ENCODE measurements at places on chromosomes 13 and 19.
A peak's percentile ranks its signal among the peaks of the same experiment; 100 is the strongest.

GRCh38 chr13:32042551-32042950, 11.0 kb downstream of the FRY start:
- DNase-seq, result no peak

GRCh38 chr19:3041761-3042620, 12.9 kb upstream of the TLE2 start:
- no peak for DNase-seq

DNA sequence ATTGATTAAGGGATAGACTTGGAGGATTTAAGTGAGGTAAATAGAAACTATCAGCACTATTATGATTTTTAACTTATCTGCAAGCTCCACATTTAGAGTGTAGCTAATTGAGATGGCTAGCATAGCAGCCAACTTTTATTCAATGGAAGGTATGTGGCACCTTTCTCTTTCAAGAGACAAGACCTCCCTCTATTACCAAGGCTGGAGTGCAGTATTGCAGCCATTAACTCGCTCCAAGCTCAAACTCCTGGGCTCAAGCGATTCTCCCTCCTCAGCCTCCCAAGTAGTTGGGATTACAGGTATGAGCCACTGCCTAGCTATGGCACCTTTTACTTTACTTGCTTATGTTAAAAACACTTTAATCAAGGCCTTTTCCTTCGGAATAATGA, 8.2 kb downstream of the TPT1 start:
- no peak for DNase-seq

DNA sequence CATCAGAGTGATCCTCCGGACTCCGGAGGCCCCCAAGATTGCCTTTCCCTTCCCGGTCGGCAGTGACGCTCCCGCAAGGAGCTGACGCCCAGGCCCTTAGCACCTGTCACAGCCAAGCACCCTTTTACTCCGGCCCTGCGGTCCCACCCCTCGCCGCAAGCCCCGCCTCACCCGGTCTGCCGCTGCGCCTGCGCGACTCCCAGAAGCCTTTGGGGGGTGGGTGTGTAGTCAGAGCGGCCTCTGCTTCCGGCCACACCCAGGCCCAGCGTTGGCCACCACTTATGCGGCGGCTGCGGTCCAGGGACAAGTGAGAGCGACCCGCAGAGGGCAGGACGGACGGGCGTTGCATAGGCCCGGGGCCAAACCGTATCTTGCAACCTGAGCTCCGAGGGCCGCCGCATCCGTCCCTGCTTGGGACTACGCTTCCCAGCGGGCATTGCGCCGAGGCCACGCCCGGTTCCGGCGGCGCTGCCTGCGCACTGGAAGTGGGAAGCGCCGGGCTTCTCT, 441 bp upstream of the ZFP28 start:
- DNase-seq, result peak; percentile 88

GRCh38 chr19:2747349-2747748, 7.5 kb upstream of the SLC39A3 start:
- no peak for DNase-seq

DNA sequence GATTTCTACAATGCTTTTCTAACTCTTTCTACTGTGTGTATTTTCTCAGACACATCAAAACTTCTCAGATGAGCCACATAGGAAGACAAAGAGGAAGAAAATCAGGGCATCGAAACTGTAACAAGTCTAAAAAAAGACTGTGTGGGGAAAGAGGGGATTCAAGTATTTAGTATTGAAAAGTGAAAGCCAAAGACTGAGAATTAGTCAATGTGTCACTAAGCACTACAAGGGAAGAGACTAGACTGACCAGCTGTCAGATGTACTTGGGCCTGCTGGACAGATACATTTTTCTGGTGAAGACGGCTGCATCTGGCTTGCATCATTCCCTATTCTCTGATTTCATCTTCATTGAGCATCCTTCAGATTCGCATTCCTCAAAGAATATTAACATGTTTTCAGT, 25.4 kb downstream of the COMMD6 start:
- DNase-seq, result peak; percentile 15

DNA sequence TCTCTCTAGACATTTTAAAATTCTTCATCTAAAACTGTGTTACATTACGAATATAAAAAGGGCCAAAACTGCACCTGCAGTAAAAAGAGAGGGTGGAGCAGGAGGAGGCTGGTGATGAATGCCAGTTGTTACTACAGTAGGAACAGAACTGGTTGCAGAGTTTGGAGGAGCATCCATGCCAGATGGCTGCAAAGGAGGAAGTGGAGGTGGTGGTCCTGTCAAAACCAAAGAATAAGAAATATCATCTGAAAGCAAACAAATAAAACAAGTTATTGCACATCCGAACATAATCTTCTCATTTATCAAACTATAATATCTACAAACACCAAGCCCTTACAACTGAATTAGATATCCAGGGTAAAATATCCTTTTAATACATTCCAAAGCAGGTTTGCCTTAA, 40.1 kb downstream of the RBM26 start:
- DNase-seq, result no peak

GRCh38 chr13:105070452-105070851, 1465.0 kb downstream of the EFNB2 start:
- no peak for DNase-seq

DNA sequence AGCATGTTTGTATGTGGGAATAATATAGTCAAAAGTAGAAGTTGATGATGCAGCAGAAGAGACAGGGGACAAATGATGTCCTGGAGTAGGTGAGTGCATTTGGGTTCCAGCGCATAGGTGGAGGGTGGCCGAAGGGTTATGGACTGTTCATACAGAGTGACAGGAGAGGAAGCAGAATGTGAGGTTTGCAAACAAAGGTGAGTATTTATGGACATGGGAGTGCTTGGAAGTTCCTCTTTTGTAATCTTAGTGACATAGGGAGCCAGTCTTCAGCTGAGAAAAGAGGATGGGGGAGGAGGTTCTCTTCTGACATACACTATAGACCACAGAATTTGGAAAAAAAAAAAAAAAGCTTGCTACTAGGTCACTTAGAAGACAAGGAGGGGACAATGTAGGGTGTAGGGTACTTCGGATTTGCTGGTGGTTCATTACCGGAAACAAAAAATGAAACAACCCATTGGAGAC, 331.6 kb downstream of the DLEU7 start:
- DNase-seq, result no peak

DNA sequence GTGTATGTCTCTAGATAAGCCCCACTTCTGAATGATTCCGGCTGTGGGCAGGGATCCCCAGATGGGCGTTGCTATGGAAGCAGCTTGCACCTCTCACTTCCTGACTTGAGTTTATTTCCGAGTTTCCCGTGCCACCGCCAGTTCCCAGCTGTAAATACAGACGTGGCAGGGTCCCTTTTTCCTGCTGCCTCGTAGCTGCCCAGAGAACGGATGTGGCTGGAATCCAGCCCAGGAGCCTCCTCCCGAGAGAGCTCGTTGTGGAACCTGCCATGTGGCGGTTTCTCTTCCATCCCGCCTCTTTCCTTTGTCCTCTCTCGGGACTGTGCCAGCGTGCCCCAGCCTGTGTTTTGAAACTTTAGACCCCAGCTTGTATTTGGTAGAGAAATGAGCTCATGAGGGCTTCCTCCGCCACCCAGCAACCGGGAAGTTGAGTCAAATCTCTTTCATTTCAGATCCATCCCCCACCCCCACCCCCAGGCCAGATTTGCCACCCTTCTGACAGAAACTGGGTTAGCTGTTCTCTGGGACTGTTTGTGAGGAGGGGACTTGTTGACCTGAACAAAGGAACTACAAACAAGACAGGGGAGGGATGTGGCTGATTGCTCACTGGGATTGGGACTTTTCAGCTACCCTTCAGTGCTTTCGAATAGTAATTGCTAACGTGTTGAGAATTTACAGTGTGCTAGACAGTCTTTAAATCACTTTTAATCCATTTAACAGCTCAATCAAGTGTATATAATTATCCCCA, 96.6 kb downstream of the SIPA1L3 start:
- peak; percentile 87 for DNase-seq

DNA sequence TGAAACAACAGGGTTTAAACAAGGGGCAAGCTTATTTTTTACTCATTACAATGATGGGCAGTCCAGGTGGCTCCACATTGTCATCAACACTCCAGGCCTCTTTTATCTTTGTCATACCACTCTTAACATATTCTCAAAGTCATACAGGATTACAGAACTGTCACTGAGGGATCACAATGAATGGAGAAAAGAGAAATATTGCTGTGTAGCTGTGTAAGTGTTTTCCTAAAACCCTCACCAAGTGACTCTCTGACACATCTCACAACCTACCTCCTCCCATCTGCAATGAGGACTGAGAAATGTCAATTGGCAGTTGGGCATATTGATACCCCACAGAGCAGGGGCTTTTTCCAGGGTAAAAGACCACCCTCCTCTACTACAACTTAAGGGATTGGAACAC, 562.1 kb downstream of the TBC1D4 start:
- DNase-seq, result no peak

DNA sequence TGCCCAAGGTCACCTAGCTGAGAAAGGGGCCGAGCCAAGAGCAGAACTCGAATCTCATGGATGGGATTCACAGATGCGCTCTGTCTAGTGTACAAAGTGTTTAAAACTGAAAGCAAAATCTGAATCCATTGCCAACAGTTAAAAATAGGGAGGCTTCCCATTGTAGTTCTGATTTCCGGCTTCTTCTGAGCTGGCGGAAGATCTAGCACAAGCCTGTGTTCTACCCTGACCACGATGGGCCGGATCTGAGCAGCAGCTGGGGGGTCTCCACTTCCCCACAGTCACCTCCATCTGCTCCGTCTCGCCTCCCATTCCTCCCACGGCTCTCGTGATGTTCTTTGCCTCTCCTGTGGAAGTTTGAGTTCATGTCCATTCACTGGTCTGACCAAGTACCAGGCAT, 2.4 kb downstream of the CACNG8 start:
- no peak for DNase-seq

DNA sequence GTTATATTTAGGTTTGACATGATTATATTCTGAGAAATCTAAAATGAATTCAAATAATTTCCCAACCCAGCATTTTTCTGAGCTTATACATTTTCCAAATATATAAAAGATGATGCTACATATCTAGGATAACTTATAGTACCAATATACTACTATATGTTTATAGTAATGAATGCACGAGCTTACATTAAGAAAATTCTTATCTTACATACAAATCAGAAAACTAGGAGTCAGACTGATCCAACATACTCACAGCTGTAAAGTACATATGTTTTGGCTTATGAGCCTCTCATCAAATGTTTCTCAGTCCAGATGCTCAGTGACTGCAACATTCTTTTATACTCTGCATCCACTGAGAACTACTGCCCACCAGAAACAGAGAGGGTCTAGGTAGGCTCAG, 491.3 kb upstream of the KLF12 start:
- peak; percentile 61 for DNase-seq

DNA sequence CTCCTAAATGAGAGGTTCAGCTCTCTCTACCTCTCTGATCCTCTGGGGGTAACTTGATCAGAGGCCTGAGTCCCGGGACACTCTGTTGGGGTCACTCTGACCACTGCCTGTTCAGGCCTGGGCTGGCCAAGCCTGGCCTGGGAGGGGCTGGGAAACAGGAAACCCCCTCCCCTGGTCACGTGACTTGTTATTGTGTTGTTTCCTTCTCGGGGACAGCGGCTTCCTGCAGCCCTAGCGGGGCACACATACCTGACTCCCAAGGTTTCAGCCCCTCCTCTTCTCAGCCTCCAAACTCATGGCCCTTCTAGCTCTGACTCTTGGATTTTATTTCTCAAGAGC, at the start of gene USHBP1:
TSS of gene USHBP1 (minus strand) at position 105 of the 339 bp plus-strand sequence. CDS start 446 bp downstream, outside the sequence.
- DNase-seq, result no peak

DNA sequence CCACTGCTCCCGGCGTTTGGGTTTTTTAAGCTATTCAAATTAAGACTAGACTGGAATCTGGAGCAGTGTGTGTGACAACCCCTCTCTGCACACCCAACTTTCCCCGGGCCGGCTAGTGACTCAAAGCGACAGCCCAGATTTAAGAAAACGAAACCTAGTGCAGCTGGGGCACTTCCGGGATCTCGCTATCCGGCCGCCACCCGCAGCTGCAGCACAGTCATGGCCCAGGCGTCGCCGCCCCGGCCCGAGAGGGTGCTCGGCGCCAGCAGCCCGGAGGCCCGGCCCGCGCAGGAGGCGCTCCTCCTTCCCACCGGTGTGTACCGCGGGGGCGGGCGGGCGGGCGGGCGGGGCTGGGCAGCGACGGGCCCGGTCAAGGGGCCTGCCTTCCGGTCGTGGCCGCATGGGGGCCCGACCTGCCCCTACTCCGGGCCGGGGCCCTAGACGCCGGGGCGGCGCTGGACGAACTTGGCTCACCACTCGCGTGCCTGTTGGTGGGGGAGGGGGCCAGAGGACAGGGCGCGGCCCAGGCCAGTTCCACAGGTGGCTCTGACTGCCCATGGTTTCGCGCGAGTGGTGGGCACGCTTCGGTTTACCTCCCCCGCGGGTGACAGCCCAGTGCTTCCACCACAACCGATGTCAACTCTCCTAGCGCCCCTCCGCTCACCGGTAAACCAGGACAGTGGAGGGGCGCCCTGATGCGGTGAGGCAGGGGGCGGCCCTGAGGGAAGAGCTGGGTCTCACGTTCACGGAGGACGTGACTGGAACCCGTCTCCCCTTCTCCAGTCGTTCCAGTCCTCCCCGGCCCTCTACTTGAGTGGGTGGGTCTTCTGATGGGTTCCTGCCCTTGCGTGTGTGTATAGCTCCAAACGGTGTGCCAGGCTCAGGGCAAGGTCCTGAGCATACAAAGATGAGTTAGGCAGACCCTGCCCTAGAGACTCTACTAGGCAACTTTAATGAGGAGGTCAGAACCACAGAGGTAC, at the start of gene PHF11:
TSS of gene PHF11 (plus strand) at position 171 of the 980 bp plus-strand sequence. CDS start at position 220, 49 bp downstream.
- DNase-seq, result peak; percentile 70

GRCh38 chr19:38228491-38229439, 4.7 kb upstream of the DPF1 start:
- DNase-seq, result no peak

DNA sequence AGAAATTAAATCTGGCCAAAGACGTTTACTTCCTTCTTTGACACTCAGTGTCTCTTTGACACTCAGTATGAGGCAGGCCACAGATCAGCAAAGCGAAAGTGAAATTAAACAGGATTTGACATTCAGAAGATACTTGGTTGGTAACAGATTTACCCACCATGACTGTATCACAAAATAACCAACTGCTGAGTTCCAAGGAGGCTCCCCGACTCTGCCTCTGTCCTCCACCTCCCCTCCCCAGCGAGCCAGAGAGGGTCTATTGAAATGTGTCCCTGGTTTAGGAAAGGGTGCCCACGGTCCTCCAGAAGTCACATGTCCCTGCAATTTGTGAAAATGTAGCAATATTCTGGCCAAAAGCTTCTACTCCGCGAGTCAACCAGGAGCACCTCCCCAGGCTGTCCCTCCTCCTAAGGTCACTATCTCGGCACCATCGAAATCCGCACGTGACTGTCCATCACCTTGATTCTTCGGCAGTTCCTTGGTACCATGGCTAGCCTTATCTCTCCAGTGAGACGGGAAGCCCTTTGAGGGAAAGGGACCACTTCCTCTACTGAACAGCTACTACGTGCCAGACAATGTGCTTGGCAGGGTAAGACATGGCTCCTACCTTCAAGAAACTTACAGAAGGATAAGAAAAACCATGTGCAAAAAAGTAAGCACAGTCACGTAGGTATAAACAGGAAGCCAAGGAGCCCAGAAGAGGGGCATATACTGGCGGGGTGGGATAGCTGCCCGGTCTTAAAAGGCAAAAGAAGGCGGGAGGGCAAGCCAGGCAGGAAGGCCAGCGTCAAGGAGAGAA, 1.5 kb downstream of the N4BP2L1 start:
- DNase-seq, result no peak
